ENCODE measurements at places on chromosomes 6 and 20. TPM values are rescaled to one million over a fixed set of nuclear protein-coding genes. Genes with fewer than 3 reads are reported as not detected.

The PRPH2 gene
- total RNA-seq: 0.72 TPM

The TUBB2B gene
- 2.9 TPM for total RNA-seq

The HAO1 gene
- not detected for total RNA-seq

The DUSP15 gene
- total RNA-seq: 9.9 TPM

The CNBD2 gene
- total RNA-seq: 2.2 TPM

The CST7 gene
- total RNA-seq: not detected

The BACH2 gene
- total RNA-seq: 0.65 TPM

The FANCE gene
- 7.7 TPM for total RNA-seq

The SDC4 gene
- total RNA-seq: 150 TPM

The LAMA5 gene
- 5.6 TPM for total RNA-seq

The SNX9 gene
- 182 TPM for total RNA-seq

The RFX6 gene
- total RNA-seq: not detected

The RNGTT gene
- 24.9 TPM for total RNA-seq

The TOX2 gene
- 5.2 TPM for total RNA-seq

The CBLN4 gene
- total RNA-seq: not detected

The CST2 gene
- total RNA-seq: not detected

The CENPQ gene
- total RNA-seq: 2.9 TPM

The GRIK2 gene
- total RNA-seq: 8.9 TPM

The SLC17A3 gene
- total RNA-seq: 1.1 TPM

The LKAAEAR1 gene
- total RNA-seq: 0.36 TPM

The SLC44A4 gene
- 0.27 TPM for total RNA-seq

The CAP2 gene
- total RNA-seq: 6.5 TPM

The ZNF831 gene
- total RNA-seq: 0.98 TPM

The RAD21L1 gene
- total RNA-seq: not detected

The SLC22A3 gene
- 1.5 TPM for total RNA-seq

The NRN1 gene
- total RNA-seq: 0.65 TPM

The LY6G6D gene
- not detected for total RNA-seq

The TTI1 gene
- 26.0 TPM for total RNA-seq

The OR2B6 gene
- total RNA-seq: not detected

The PLG gene
- 2.9 TPM for total RNA-seq

The DEFB121 gene
- not detected for total RNA-seq

The CFB gene
- 32.9 TPM for total RNA-seq

The EPPIN gene
- total RNA-seq: not detected

The BPIFB1 gene
- not detected for total RNA-seq
